Stimulated activated CD8-positive, alpha-beta memory T cell treated with anti-CD3 and anti-CD28 coated beads, Interleukin-4, amount 100 ng/mL, for 1 hour (primary cell): ENCODE measurements at places on chromosomes 5 and 9.

DNA sequence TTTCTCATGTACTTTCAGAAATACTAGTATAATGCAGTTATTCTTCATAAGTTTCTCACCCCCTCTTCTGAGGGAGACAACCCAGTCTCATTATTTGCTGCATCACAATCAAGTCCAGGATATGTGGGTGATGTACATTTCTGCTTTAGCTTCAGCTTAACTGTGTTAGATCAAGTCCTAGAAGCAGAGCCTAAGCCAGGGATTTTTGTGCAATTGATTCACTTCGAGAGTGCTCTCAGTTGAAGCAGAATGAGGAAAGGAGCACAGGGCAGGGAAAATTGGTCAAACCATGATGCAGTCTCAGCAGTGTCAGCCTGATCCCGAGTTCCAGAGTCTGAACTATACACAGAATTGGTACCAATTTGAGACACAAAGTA, 15.1 kb downstream of the HNRNPK start:
- DNase-seq, result no peak

- DNase-seq, result no peak
These were observed 97.3 kb downstream of the ANKRD18A start for GRCh38 chr9:38523121-38523520.

DNA sequence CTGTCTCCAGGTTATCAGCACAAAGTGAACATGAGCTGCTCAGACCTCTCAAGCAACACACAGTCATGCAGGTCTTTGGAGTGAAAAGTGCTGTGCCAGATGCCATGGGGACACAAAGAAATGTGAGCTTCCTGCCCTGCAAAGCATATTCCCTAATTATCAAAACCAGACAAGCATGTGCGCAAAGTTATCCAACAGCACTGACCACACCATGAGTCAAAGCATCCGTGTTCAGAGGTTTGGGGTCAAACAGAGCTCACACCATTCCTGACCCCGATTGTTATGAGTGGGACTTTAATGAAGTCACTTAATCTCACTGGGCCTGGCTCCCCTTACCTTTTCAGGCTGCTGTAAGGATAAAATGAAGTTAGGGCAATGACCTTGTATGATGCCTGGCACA, 138.5 kb downstream of the SLIT3 start:
- DNase-seq, result no peak

- DNase-seq, result no peak
These were observed 9.2 kb downstream of the SEMA5A start for GRCh38 chr5:9536717-9537116.

GRCh38 chr5:38341056-38341455, 82.7 kb downstream of the EGFLAM start:
- DNase-seq, result no peak

- DNase-seq, result no peak
These were observed 116.8 kb downstream of the ADAMTS6 start for GRCh38 chr5:65364907-65365306.

GRCh38 chr9:16268067-16268881, 602.2 kb downstream of the BNC2 start:
- DNase-seq, result no peak

GRCh38 chr5:158390577-158390976, 531.6 kb upstream of the CLINT1 start:
- DNase-seq, result no peak

GRCh38 chr5:158194561-158194976, 335.6 kb upstream of the CLINT1 start:
- no peak for DNase-seq

- DNase-seq, result no peak
These were observed 5.9 kb downstream of the YTHDC2 start for GRCh38 chr5:113519412-113519811.

DNA sequence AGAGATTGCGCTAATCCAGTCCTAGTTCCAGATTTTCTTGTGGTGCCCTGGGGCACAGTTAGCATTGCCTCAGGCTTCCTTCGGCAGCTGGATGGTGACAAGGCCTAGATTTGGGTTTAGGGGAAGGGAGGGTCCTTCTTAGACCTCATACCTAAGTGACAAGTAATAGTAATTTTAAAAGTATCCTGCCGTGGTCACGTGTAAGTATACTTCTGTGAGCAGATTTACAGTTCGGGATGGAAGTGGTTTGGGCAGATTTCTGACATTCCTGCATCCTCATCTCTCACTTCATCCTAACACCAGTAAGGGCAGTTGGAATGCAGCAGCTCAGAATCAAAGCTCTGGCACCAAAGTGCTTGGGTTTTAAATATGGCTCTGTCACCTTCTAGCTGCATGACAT, 71.6 kb downstream of the LRRC70 start:
- DNase-seq, result no peak

GRCh38 chr5:15959370-15960164, 220.0 kb downstream of the MARCHF11 start:
- DNase-seq, result no peak

DNA sequence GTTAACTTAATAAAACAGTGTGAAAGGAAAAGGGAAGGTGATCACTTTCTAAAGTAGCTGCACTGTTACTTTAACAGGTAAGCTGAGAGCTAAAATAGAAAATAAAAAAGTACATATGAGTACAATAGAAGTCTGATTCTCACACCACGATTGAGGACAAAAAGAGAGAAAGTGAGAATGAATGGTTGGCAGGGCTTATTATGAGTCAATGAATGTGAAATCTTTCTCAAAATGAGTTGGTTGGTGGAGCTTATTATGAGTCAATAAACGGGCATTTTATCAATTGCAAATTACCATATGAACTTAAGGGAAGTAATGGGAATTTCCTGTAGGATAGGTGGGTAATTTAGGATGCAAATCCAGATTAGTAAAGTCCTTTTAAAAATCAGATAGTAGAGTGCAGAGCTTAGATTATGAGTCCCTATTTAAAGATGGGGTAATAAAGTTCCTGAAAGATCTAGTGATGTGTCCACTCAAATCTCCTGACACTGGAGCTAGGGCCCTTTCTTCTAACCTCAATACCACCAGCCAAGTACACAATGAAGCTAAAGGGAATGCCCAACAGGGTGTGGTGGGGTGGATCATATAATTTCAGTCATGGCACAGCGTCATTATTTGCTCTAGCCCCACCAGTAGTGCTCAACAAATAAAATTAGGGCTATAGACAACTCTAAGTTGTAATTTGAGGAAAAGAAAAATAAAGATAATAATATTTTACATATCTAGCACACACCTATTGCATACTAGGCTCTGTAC, 21.1 kb upstream of the TLR4 start:
- no peak for DNase-seq

DNA sequence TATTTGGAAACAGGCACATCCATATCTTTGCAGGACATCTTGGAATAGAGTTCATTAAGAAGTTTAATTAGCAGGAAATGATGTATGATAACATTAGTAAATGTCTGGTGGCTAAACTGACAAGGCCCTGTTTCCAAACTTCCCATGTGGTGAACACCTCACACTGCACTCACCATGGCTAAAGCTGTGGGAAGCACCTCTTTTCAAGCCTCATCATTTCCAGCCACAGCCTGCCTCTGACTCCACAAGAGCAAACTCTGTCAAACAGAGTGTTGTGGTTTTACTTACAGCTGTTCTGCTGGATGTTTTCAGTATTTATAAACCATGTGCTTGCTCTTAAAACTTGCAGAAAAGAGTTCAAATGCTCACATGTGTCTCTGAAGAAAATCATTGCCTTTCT, 14.9 kb upstream of the NDUFB6 start:
- DNase-seq, result no peak

DNA sequence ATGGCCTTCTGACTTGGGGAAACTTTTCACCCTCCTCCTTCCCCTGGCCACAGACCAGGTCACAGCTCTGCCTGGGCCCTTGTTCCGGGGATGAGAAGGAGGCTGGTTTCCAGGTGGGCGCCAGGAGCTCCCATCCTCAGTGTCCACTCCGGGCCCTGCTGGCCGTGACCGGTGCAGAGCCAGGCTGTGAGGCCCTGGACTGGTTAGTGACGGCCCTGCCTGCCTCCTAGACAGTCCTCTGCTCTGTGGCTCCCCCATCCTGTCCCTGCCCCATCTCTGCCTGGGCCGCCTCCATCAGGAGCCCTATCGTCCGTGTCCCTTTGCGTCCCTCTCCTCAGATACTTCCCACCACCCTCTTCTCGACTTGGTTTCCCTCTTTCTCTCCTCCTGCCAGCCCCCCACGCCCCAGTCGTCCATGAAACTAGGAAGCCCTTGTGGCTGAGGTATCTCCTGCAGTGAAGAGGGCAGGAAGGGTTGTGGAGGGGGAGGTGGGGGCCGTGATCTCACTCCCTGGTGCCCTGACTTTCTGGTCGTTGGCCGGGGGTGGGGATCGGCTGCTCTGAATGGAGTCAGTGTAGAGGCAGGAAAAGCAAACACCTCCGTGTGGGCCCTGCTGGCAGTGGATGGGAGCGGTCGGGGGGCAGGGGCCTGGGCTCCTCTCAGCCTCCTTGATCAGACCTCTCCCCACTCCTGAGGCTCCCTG, 15.4 kb upstream of the CERCAM start:
- DNase-seq, result no peak

- no peak for DNase-seq
These were observed 79.7 kb upstream of the ICE1 start for GRCh38 chr5:5342784-5343183.

GRCh38 chr5:18216016-18216415, 581.8 kb downstream of the TAF11L14 start:
- no peak for DNase-seq

DNA sequence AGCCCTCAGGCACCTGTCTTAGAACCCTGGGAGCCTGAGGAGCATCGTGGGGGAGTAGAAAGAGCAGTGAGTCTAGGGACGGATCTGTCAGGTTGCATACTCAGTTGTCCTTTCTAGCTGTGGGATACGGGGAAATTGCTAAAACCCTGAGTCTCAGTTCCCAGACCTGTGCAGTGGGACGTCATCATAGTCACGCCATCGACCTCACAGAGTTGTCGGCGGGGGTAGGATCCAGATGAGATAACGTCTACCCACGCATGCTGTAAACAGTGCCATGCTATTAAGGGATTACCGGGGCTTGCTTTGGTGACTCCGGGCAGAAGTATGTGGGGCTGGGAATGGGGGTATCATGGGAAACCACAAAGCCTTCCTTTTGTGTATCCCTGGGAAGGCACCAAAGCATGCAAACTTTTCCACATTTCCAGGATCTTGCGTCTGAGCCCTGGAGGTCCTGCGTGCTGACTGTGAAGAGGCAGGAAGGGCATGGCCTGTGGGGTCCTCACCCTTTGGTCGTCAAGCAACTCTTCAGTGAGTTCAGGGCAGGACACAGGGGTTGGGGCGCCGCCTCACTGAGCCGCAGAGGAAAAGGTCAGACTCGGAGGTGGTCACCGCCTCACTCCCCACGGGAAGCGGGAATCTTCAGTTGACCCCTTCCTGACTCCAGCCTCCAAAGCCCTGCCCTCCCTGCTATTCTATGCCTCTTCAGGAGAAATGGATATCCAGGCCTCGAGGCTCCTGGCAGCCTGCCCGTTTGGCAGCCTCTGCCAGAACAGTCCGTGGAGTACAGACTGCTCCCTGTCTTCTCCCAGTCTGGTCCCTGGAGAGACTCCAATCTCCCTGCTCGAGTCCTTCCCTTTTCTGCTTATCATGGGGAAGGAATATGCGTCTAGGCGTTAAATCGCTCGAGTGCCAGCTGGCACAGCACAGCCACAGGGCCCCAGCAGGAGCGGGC, 186.8 kb upstream of the KLF9 start:
- DNase-seq, result no peak

GRCh38 chr9:130189840-130190239, 17.6 kb downstream of the NCS1 start:
- no peak for DNase-seq

DNA sequence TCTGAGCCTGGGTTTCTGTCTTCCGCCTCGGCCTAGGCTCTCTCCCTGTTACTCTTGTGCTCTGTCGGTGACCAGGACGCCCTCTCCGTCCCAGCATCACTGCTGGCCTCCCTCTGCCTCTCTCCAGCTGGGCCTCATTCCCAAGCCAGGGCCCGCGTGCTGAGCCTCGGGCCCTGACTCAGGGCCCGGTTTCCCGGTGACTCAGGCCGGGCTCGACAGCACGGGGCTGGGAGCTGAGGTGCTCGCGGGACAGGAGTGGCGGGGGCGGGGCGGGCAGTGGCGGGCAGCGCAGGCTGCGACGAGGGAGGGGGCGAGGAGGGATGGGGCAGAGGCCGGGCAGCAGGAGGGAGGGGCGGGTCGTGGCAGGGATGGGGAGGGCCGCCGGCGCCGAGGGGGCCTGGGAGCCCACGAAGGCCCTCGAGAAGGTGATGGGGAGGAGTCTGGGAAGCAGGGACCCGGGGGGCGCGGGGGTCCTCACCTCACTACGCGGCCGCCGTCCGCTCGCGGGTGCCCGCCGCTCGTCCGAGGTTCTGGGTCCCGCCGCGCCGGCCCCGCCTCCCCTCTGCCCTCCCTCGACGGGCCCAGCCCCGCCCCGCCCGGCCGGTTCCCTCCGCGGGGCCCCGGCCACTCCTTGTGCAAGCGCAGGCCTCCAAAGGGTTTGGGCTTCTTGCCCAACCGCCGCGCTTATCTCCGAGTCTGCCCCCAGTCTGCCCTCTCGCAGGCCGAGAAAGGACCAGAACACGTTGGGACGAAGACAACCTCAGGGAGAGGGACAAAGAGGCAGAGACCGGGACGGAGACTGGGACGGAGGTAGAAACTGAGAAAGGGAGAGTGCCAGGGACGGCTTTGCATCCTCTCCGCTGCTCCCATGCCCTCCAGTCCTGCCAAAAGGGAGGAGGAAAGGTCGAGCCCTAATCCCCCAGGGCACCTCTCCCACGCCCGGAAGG, at the start of gene ARAP3:
ARAP3 (minus strand) TSS at position 536 of the 947 bp plus-strand sequence. CDS start 1,744 bp downstream, outside the sequence.
- DNase-seq, result no peak

DNA sequence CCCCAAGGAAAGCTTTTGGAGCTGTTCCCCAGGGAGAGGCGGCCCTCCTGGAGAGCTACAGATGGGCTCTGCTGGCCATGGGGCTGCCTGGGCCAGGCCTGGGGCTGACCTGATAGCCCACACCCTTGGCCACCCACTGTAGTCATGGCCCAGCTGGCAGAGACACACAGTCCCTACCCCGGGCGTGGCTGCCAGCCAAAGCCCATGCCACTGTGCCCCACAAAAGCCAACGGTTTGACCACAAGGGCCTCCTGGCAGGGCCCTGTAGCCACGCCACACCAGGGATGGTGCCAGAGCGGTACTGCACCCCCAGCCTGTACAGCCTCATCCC, 15.2 kb downstream of the NACC2 start:
- no peak for DNase-seq

GRCh38 chr5:139658928-139659667, 10.9 kb downstream of the CXXC5 start:
- DNase-seq, result no peak

DNA sequence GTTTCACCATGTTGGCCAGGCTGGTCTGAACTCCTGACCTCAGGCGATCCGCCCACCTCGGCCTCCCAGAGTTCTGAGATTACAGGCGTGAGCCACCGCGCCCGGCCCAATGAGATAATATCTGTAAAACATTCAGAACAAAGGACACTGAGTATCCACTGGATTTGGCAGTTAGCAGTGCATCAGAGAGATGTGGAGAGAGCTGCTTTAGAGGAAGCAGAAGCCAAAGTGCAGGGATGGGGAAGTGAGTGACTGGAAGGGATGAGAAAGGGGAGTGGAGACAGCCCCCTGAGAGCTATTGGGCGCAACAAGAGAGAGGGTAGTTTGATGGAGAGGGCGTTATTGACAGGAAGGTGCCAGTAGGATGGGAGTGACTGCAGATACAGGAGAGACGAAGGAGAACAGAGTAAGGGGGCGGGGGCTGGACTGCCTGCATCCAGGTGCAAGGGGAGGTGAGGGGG, 157.5 kb upstream of the SHB start:
- DNase-seq, result no peak
